Stimulated activated CD4-positive, alpha-beta T cell treated with anti-CD3 and anti-CD28 coated beads, TNF-alpha, amount 100 ng/mL, for 24 hours (primary cell): ENCODE measurements at places on chromosomes 4 and X.

DNA sequence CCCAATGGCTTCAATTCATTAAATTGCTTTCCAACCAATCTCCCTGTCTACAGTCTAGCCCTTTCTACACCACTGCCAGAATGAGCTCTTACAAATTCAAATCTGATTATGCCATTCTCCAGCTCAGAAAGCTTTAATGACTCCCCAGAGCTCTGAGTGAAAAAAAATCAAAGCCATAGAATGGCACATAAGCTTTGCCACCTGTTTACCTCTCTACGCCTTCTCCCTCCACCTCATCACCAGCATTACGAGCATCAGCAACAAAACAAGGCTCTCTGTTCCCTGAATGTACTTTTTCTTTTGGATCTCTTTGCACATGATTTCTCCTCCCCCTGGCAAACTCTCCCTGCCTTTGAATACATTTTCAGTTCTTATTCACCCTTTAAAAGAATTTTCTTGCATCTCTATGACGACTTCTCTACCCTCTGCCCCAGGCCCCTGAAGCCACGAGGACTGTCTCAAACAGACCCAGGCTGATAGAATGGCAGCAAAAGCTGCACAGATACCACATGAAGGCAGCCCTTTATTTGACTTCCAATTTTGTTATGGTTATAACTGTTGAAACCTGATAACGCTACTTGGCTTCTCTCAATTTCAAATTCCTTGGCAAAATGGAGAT is 516.0 kb downstream of the PCDH7 start:
- DNase-seq: no peak

DNA sequence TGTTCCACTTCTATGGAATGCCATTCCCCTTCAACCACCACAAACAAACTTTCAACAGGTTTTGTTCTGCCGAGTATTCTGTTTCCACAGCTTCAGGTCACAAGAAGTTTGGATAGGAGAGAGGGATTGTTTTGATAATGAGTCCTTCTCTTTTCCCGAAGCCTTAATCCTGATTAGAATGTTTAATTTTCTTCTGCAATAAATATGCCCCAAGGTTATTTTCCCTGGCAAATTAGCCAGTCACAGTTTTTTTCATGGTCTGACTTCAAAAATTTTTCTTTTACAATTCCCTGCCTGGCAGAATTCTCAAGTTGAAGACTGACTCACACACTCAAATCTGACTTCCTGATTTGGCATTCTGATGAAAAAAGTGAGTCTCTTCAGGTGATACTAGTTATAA is 33.1 kb upstream of the EDNRA start:
- no peak for DNase-seq

GRCh38 chr4:7146059-7146785 is 46.1 kb upstream of the SORCS2 start:
- no peak for DNase-seq

GRCh38 chrX:51860679-51861078 is 32.7 kb upstream of the MAGED1 start:
- no peak for DNase-seq

GRCh38 chr4:129641179-129641578 is 545.2 kb downstream of the C4orf33 start:
- DNase-seq: no peak
